ENCODE measurements at places on chromosomes 11 and 22. TPM values are rescaled to one million over a fixed set of nuclear protein-coding genes. Genes with fewer than 3 reads are reported as not detected.

ADAMTS8 gene
- 3.9 TPM for polyA plus RNA-seq

C11orf65 gene
- 1.9 TPM for polyA plus RNA-seq

CBLIF gene
- not detected for polyA plus RNA-seq

C11orf86 gene
- polyA plus RNA-seq = not detected

SHISA8 gene
- polyA plus RNA-seq = not detected

TRIM51 gene
- not detected for polyA plus RNA-seq

OR5P2 gene
- 0.27 TPM for polyA plus RNA-seq

SEC14L6 gene
- 3.1 TPM for polyA plus RNA-seq

GRCh38 chr11:114571712-114572111, 12.0 kb upstream of the NXPE1 start:
- no peak for DNase-seq

DNA sequence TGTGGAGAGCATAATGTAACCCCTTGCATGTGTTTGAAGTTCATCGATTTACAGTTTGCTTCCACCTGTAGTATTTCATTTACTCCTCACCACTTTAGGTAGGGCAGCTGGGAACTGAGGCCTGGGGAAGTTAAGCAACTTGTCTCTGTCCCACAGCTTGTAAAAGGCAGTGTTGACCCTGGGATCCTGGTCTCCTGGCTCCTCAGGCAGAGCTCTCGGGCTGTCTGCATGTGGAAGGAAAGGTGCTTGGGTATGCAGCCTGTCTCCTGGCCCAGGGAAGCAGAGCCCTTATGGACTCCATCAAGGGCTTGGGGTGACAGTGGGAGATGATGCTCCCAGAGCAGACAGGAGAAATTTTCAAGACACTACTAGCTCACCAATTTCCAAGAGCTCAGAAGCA, 49.9 kb downstream of the TRIM29 start:
- no peak for DNase-seq

- no peak for DNase-seq
These were observed 4.5 kb upstream of the GCAT start for GRCh38 chr22:37803195-37803638.

DNA sequence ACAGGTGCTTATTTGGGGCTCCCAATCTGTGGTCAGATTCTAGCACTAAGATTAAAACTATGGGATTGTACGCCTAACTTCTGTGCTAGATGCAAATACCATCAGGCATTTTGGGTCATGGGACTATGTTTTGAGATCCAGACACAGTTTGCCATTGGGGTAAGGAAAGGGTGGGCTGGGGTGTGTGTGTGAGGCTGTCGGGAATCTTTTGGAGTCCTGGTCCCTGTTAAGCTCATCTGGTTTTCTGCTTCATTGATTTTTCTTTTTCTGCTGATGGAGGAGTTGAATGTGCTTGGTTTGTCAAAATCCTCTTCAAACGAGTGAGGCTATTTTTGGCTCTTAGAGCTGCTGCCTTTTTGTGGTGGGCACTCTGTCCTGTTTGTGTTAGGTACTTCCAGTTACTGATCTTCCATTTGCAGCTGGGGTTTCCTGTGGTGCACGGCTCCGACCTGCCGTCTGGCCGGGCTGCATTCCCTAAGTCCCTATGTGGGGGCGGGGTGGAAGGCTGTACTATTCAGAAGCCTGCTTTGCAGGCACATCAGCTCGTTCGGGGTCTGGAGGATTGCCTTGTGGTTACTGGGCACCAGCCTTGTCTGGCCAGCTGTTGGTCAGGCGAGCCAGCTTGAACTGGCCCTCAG, 2.9 kb downstream of the BCR start:
- no peak for DNase-seq

DNA sequence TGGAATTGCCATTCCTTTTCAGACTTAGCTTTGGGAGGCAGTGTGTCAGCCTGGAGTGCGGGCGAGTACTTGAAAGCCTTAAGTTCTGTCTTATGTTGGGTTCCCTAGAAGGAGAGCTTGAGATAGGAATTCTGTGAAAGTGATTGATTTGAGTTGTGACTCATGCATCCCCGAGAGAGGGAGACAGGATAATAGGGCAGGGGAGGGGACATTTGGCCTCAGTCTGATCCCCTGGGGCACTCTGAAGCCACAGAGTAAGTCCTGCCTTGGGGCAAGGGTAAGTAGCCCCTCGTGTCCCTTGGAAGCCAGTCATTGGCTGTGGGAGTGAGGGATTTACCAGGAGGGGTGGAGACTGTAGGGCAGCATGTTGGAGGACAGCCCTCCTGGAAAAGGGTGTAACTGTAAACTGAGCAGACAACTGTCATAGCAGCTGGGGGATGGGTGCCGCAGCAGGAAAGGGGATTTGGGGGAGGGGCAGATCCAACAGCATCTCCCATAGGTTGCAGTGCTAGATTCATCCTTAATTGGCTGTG, 44.0 kb downstream of the KIAA1671 start:
- no peak for DNase-seq

GRCh38 chr22:27580311-27580897, 221.2 kb downstream of the MN1 start:
- no peak for DNase-seq

DNA sequence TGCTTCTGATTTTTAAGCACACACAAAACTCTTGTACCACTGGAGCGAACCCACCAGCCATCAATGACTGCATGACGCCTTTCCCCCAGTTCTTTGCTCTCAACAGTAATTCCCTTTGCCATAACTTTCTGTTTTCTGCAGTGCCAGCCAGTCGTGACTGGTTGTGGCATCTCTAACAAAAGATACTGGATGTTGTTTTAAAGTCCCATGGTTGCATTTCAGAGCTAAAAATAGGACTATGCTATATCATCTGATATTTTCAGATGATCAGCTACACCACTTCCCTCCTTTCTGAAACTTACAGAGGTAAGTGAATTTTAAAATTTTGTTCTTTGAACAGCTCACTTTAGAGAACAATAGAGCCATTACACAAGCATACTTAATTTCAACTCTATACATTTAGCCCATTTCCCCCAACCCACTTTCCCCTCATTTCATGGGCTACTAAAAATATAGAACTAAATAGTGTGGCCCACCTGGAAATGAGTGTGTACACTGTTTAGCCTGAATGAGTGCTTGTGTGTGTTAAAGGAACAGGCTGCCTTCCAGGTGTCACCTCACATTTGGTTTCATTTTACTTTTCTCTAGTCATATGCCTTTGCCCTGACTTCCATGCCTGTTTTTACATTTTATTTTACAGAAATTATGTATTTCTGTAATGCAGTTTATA, 136.9 kb upstream of the ZC3H12C start:
- no peak for DNase-seq

Measured in right lung (tissue), 10 donors.